ENCODE measurements at places on chromosomes 5 and 9.

- DNase-seq, result no peak
These were observed 92.9 kb upstream of the SSBP2 start for GRCh38 chr5:81843845-81844244.

DNA sequence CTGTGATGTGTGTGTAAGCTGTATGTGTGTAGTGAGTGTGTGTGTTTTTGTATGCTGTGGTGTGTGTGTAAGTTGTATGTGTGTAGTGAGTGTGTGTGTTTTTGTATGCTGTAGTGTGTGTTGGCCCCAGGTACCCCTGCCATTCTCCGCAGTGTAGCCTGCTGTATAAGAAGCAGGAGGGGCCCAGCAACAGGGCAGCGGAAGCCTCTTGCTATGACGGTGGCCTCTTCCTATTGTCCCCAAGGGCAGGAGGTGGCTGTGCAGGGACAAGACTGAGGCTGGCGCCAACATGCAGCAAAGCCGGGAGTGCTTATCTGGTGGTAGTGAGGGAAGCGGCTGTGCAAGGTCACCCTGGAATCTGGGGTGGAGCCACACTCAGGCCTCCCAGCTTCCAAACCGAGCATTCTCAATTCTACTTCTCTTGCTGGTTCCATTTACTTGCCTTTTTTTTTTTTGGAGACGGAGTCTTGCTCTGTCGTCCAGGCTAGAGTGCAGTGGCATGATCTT lies 5.1 kb downstream of the SPAAR start:
- DNase-seq, result peak; percentile 86

- no peak for DNase-seq
These were observed 94.2 kb upstream of the TNC start for GRCh38 chr9:115212125-115212605.

DNA sequence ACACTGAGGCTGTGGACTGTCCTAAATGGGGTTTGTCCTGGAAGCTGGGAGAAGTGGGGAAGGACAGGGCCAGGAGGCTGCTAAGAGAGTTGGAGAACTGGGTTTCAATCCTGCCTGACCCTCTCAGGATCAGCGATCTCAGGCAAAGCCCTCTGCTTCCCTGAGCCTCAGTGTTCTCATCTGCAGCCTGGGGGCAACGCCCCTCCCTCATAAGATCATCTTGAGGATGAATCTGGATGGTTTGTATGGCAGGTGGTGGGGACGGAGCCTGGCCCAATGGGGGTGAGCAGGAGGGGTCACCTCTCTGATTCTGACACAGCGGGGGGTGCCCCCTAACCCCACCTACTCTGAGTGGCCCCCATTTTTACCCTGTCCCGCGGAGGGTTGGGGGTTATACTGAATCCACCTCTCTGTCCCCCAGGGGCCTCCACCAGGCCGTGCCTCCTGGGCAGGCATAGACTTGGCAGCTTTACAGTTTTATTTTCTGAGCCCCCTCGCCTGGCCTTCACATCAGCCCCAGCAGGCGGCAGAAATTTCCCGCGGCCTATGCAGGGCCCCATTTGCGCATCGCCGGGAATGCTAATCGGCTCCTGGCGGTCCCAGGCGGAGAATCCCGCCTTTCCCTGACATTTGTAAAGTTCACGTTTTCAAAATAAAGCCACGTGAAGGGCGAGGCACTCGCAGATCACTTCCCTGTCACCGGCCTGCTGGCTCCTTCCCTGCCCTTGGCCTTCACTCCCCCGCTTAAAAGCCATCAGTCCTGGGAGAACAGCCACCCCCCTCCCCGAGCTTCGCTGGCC lies 17.8 kb upstream of the LAMC3 start:
- DNase-seq, result no peak

- no peak for DNase-seq
These were observed 113.2 kb upstream of the ELL2 start for GRCh38 chr5:96074870-96075269.

DNA sequence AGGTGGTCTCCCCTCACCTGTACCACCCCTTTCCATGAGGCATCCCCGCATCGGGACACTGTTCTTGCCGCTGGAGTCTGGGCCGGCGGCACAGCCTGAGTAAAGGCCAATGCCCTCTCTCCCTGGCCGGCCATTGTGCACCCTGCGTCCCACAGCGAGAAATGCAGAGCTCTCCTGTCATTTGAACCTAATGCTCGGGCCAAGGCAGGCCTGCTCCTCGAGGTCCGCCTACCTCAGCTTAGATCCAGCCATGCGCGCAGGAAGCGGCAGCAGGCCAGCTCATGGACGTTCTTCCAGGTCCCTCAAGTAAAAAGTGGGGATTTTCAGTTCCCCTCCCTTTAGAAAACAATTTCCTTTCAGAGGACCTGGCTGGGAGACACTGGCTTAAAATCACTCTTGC lies 135.0 kb downstream of the HSD17B3 start:
- no peak for DNase-seq

Data from SK-N-DZ (cell line).